Stimulated activated memory B cell treated with anti-CD40 and anti-IgM and Interleukin-4, amounts not matched to agents 10 μg/mL and 1 μg/mL and 100 μg/mL, for 72 hours (primary cell): ENCODE measurements at places on chromosomes 2 and 18.
A peak's percentile ranks its signal among the peaks of the same experiment; 100 is the strongest.

DNA sequence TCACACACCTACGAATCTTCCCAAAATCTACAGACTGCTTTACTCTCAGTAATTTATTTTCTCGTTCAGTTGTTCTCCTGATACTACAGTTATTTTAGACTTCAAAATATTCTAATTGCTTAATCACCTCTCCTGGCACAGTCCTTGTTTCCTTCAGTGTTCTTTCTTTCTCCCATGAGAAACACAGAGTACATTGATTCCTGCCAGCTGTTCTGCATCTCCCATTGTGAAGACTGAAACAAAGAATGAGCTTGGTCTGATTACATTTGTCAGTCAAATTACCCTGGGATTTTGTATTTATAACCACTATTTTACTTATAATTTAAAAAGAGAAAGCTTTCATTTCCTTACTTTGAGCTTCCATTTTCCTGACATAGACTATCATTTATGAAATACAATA, 63.9 kb upstream of the TANK start:
- ATAC-seq, result no peak

GRCh38 chr2:232574674-232575403, 24.4 kb downstream of the EIF4E2 start:
- ATAC-seq, result no peak

GRCh38 chr2:21361957-21362486, 238.3 kb downstream of the TDRD15 start:
- no peak for ATAC-seq

GRCh38 chr2:62292190-62292589, 96.3 kb downstream of the B3GNT2 start:
- ATAC-seq, result no peak

DNA sequence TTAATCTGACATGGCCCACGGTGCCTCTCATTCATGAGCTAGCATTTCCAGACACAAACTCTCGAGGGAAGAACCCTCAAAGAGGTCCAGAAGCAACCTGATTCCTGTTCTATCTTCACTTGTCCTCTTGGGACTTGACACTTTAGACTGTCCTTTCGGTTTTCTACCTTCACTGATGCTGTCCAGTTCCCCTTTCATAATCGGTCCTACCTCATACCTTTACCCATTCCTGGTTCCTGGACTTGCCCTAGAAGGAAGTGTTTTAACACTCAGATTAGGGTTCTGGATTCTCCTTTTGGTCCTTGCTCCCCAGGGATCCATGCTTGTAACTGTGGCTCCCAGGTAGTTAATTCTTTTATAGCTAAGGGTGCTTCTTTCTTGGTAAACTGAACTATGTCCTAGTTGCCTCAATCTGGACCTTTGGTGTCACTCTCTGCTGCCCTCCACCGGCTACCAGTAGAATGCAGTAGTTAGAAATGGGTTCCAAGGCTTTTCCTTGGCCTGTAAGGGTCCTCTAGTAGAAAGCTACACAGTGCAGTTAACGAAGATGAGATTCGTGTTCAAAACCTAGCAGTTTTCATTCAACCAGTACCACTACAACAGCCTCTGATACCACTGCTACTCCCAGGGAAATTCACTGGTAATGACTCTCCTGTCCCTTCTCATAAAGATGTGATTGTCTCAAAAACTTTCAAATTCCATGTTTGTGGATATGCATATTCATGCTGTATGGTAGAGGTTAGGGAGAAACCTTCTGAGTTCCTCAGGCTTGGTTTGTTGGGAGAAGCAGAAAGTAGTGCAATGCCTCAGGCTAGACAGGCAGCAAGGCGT, 178.1 kb upstream of the CYP26B1 start:
- no peak for ATAC-seq

DNA sequence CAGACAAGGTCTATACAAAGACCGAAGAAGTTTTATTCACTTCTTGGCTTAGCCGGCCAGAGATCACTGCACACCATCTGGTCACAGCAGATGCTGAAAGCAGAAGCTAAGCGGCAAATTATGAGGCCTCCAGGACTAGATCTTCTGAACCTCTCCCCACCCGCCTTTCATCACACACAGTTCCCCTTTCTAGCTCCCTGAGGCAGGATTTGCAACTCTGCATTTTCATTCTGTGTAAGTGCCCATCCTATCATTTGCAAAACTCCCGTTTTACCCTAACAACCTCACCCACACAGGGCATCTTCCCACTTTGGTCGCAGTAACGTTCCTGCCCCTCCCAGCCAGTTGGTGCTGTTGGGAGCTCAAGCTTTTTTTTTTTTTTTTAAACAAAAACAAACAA, 3.1 kb upstream of the MOB1A start:
- ATAC-seq, result peak; percentile 69

- ATAC-seq, result no peak
These were observed 252.8 kb downstream of the MREG start for GRCh38 chr2:215760557-215760956.

GRCh38 chr2:105254531-105255210, 13.1 kb downstream of the GPR45 start:
- ATAC-seq, result no peak

GRCh38 chr2:171858397-171858958, 35.6 kb downstream of the SLC25A12 start:
- no peak for ATAC-seq

DNA sequence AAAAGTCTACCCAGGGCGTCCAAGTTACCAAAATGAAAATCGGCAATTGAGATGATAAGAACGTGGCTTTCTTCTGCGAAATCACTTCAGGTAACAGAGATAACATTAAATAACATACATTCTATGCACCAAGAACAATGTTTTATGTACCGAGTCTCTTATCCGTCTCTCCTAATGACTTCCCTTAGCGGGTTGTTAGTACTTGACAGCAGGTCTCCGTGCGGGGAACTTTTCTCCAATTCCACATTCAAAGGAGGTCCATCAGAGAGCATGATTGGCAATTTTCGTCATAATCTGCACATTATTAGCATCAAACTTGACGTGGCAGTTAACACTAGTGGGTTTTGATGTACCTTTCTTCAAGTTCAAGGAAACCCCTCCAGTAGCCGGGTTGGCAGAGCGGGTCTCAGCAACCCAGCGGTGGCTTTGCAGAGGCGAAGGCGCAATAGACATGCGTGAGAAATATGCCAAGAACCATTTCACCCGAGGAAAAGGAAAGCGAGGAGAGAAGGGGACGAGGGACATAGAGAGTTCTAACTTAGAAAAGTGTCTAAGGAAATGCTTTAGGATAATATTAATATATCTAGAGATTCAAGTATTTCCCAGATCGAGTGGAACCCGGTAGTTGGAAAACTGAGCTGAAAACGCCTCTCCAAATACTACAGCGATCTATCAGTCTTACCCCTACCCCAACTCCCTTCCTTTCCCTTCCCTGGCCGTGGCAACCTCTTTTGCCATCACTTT, 5.0 kb downstream of the EVX2 start:
- ATAC-seq, result no peak

DNA sequence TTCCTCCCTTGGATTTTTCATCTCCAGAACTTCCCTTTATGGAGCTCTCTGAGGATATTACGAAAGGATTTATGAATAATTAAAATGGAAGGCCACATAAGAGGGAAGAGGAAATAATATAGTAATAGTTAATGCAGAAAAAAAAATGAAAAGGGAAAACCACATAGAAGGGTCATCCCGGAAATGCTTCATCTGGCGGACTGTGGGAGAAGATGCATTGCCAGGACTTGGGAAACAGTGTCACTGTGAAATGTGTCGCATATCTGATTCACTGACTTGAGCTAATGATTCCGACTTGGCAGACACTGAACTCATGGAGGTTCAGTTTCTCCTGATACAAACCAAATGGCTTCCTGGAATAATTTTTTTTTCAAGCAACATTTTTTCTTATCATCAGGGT, 129.9 kb upstream of the RMP24 start:
- no peak for ATAC-seq

- no peak for ATAC-seq
These were observed 531.9 kb downstream of the CCDC85A start for GRCh38 chr2:56715683-56716082.

- no peak for ATAC-seq
These were observed 281.0 kb downstream of the SRBD1 start for GRCh38 chr2:45330108-45330507.

DNA sequence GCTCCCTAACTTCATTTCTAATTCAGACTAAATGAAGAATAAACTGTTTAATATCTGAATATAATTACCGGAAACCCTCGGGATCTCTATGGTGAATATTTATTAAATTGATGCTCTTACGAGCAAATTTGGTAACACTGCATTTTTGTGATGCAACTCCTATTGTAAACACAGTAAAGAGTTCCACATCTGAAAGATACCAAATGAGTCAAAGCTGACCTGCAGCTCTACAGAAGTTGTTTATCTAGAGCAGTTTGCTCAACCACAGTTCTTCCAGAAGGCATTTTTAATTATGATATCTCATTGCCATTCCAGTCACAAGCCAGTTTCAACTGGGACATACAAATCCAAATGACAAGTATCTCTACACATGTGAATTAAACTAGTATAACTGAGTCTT, 129.7 kb downstream of the PKP4 start:
- no peak for ATAC-seq

- no peak for ATAC-seq
These were observed 13.6 kb upstream of the LDAH start for GRCh38 chr2:20836521-20836920.

GRCh38 chr2:10383960-10384734, 64.0 kb downstream of the ODC1 start:
- ATAC-seq, result no peak

DNA sequence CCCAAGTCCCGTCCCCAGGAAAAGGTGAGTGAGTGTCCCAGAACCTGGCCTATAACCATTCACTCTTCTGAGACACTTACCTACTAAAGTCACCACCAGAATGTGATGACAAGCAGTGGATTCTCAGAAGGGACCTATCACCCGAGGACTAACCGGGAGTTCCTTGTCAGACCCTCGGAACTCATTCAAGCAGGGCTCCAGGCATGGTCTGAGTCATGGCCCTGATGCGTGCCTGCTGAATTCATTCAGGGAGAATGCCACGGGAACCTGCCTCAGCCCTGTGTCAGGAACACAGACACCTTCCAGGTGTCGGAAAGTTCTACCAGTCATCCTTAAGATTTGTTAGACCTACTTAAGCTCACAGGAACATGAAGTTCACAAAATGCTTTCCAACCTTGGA, 29.8 kb downstream of the ALPK2 start:
- no peak for ATAC-seq

- peak; percentile 36 for ATAC-seq
These were observed 4.2 kb downstream of the TFPI start for GRCh38 chr2:187549951-187550555.

- no peak for ATAC-seq
These were observed 89.9 kb downstream of the MTA3 start for GRCh38 chr2:42658306-42658705.

DNA sequence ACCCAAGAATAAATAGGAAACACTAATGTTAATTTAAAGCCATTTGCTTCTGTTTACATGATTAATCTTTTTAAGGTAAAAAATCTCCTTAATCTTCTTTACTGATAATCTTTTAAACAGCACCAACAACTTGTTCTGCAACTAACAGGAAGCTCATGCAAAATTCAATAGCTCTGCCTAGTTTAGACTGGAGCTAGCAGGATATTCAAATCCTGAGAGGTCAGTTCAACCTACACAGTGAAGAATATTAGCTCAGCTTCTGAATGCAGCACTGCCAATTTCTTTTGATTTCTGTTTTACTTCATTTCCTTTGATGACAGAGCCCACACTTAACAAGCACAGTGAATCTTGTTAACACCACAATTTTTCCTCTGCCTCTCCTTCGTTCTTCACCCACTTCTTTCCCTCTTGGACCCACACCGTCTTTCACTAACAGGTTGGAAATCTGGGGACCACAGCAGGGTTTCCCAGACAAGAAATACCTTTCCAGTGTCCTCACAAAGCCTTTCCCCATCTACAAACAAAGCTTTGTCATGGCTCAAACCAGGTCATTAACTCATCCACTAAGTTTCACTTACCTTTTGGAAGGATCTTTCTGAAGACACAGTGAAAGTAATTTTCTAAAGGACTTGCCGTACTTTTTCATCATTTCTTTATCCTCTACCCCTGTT, 109.8 kb downstream of the STK39 start:
- ATAC-seq, result no peak

- ATAC-seq, result no peak
These were observed 41.8 kb downstream of the LDLRAD4 start for GRCh38 chr18:13260197-13260934.

DNA sequence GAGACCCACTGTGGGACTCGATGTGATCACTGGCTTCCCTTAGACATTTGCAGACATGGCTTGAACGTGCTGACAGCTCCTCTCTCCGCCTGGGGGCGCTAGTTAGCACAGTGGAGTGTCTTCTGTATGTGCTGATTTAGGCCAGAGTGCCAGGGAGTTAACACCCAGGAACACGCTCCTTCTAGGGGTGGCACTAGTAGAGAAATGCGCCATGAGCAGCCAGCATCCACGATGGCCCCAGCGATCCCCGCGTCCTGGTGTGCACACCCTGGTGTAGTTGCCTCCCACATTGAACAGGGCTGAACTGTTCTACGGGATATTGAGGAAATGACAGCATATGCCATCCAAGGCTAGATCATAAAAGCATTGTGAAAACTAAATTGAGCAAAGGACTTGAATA, 11.4 kb upstream of the NMUR1 start:
- ATAC-seq, result no peak

DNA sequence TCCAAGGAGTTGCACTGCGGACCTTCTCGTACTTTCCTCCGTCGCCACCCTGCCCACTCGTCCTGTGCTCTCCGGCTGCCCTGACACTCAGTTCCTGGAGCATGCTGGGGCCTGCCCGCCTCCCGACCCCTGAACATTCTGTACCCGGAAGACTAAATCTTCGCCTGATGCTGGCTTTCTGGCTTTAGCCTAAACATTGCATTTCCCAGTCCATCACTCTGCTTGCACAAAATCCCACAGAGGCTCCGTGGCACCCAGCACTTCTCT, 550 bp upstream of the SFXN5 start:
- peak; percentile 0 for ATAC-seq

DNA sequence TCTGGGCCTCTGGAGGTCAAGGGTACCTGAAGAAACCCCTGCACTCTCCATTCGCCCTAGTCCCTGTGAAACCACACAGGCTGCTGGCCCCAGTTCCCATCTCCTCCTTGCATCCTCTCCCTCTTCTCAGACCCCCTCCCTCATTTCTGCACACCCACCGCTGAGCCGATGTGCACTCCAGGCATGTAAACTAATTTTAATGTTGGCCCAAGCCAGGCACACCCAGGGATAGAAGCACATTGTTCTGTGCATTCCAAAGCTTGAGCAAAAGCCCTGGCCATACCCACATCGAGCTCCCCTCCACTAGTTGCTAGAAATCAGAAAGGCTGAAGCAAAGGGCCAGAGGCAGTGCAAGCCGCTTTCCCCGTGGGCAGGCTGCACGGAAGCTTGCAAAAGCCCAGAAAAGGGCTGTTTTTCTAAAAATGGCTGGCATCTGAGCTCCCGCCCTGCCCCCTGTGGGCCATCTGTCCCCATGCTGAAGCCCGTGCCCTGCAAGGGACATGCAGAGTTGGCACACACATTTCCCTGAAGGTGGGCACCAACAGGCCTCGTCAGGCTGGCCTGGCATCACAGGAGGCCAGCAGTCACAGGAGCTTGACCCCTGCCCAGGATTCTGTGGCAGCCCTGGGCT, 181.6 kb downstream of the SMAD7 start:
- no peak for ATAC-seq
